Activated T-cell treated with anti-CD3 and anti-CD28 coated beads, Interleukin-2, amount 50 U/mL, for 72 hours (primary cell): ENCODE measurements at places on chromosomes 1 and 21.

DNA sequence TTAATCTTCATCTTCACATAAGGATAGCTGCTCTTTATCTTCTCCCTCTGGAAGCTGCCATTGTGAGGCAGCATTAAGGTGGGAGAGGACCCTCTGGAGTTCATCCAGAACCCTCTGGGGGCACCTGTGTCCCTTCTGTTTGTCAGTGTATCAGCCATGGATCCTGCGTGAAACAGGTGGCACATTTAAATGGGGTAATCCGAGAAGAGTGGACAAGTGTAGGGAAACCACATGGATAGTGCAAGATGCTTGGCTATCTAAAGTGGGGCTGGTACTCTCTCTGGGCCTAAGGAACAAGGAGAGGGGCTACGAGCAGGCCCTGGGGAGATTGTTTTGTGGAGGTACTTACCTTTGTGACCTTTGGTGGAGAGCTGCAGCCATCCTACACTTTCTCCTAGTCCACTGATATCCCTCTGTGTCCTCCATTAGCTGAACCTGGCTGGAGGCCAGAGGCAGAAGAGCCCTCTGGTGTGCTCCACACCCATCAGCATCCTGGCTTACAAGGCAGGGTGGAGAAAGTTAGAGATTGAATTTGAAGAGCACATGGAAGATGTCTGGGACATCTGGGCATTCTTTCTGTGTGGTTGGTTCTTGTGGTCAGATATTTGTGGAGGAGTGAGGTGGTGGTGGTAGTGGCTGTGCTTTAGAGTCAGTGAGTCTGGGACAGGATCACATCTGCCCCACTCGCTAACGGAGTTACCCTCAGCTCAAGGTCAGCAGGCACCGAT lies 117.7 kb downstream of the FGGY start:
- DNase-seq: no peak

- no peak for DNase-seq
Observed at GRCh38 chr1:24168245-24168644, 18.8 kb downstream of the IFNLR1 start.

DNA sequence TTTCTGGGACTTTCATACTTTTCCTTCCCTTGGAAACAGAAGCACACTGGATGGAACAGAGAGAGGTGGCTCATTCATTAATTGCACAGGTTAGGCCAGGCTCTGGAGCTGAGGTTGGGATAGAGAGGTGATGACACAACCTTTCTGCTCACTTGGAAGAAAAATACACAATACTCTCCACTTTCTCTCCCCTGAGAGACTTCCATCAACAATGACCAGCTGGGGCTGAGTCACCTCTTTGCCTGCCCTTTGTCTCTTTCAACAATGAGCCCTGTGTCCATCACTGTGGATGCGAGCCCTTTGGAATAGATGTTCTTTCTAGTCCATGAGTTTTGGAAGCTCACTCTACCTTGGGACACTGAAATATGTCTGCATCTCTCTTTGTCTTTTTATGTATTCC lies 43.1 kb downstream of the ATP2B4 start:
- DNase-seq: no peak

DNA sequence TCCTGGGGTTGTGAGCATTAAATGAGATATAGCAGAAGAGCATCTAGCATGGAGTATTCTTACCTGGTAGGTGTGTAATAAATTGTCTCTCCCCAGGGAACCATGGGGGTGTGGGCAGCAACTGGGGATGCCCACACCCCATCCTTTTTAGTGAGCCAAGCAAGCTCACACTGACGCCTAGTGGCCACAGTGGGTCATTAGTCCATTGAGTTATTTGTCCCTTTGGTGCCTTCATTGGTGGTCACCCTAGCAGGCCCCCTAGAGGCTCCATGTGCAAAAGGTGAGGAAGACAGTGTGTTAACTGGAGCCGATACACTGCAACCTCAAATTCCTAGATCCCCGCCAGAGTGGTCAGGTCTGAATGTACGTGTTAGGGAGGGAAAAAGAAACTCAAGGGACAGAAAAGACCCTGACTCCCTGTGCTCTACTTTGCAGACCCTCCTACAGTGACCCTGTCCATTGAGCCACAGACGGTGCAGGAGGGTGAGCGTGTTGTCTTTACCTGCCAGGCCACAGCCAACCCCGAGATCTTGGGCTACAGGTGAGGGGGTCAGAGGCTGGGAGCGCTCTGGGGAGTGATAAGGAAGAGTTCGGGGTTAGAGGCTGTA lies 93.3 kb upstream of the CD1D start:
- peak; percentile 44 for DNase-seq

GRCh38 chr1:110011527-110012041 lies 22.8 kb upstream of the STRIP1 start:
- peak; percentile 29 for DNase-seq

DNA sequence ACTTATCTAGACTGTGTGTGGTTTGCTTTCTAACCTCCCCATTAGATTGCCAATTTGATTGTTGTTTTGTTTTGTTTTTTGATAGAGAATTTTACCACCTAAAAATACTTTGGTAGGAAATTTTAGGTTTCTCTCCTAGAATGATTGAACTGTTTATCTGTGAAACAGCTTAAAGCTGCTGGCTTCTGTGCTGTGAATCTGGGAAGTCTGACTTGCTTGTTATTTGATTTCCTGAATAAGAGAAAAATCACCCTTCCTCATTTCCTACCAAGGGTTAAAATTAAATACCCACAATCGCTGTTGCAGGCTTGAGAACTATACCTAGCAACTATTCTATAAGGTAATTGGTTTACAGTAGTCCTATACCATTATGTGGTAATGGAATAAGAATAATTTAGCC lies 198.9 kb upstream of the CACYBP start:
- no peak for DNase-seq

GRCh38 chr1:244325056-244325758 lies 126.5 kb downstream of the ADSS2 start:
- DNase-seq: peak; percentile 29

DNA sequence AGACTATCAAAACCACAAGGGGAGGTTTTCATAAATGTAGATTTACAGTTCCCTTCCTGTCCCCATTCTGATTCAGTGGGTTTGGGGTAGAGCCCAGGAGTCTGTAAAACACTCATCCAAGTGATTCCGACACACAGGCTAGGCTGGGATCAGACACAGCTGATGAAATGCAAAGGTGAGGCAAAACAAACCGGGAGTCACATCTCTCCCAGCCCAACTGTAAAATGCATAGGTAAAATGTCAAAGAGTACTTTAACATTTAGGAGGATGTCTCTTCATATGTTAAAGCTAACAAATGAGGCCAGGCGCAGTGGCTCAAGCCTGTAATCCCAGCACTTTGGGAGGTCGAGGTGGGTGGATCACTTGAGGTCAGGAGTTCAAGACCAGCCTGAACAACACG lies 45.0 kb downstream of the ZNF281 start:
- no peak for DNase-seq

- no peak for DNase-seq
Observed at GRCh38 chr1:178751046-178751445, 26.0 kb downstream of the RALGPS2 start.

DNA sequence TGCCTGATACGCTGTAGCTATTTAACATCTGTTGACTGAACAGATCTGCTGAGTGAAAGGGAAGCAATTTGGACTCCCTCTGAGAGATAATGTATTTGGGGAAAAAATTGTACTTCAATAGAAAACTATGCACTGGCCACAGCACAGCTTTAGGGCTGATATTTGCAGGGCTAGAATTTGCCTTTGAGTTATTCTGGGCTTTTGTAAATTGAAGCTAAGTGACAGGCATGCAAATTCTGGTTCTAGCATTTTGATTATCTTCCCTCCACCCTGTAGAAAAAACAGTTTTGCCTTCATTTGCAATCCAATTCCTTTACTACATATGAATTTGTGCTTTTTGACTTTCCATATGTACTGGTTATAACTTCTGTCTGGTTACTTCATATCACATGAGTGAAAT lies 7.9 kb downstream of the KYAT3 start:
- no peak for DNase-seq

- no peak for DNase-seq
Observed at GRCh38 chr21:18026359-18026758, 207.2 kb upstream of the C21orf91 start.

DNA sequence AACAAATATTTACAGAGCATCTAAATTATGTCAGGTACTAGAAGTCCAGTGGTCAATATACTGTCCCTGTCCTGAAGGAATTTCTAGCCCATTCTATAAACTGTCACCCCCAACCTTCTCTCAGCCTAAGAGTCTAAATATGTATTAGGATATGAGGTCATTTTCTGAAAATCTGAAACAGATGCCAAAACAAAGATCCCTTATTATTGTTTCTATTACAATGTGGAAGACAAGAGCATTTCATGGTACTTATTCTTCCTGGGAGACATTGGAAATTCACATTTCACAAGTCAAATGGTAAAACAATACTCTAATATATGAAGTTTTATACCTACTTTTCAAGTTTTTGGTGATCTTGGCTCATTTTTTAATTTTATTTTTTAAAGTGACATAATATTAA lies 2.6 kb downstream of the CLCA1 start:
- DNase-seq: no peak

DNA sequence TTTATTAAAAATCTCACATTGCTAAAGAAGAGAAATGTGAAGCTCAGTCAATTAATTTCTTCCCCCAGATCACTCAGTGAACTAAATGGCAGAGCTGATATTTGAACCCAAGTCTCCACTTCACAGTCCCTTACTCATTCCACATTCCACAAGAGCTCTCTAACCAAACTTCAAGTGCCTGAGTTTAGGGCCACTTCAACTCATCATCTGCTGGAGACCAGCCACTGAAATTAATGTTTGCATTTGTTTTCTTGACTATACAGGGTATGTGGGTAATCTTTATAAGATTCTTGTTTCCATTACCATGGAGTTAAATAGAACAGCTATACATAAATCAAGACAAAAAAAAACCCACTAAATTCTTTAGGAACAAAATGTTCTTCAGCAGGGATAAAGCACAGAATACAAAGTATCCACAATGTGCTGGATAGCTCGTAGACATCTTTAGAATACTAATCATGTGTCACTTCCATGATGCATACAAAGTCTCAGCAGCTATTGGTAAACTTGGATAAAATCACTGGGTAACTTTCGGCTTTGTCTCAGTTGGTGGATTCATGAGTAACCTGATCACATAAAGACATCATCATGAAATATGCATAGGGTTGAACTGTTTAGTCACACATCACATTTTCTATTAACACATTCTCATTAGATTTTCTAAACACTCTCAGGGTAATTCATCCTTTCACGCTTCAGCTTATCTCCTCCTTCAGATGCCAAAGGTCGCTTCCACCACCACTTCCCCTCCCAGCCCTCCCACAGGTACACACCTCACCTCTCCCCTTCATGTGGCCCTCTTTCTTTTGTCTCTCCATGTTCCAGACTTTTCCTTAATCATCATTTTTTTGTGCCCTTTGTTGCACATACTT lies 89.8 kb downstream of the LRRC53 start:
- DNase-seq: no peak

- no peak for DNase-seq
Observed at GRCh38 chr1:46519209-46519608, 29.6 kb downstream of the DMBX1 start.

DNA sequence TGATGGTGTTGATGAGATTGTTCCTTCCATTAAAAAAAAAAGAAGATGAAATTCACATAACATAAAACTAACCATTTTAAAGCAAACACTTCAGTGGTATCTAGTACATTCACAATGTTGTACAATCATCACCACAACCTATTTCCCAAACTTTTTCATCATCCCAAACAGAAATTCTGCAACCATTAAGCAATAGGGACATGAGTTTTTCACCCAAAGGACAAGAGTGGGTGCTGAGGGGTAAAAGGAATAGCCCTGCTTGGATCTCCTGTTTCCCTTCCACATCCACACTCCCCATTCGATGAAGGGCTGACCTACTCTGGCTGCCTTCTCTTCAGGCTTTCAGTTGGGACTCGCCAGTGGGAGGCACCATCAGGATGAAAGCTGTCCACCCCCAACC lies 59.3 kb downstream of the SLC9A1 start:
- no peak for DNase-seq

- DNase-seq: no peak
Observed at GRCh38 chr1:89643577-89643976, 10.7 kb downstream of the LRRC8C start.

DNA sequence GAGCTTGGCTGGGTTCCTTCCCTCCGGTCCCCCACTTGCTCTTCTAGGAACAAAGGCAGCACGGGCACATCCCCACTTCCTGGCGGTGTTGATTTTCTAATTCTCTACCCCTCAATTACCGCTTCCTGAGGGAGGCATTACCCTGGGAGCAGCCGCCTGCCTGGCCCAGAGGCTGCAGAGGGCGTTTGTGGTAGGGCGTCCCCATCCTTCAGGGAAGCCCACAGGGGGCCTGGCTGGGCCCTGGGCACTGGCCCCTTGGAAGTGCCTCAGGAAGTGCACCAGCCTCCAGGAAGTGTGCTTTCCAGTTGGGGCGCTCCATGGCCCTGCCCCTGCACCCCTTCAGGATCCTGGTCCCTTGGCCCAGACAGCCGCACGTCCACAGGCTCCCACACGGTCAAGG lies 42.1 kb upstream of the CASZ1 start:
- no peak for DNase-seq

- no peak for DNase-seq
Observed at GRCh38 chr1:236163463-236164153, 21.3 kb downstream of the GPR137B start.
